ENCODE measurements at places on chromosomes 7 and 10.

DNA sequence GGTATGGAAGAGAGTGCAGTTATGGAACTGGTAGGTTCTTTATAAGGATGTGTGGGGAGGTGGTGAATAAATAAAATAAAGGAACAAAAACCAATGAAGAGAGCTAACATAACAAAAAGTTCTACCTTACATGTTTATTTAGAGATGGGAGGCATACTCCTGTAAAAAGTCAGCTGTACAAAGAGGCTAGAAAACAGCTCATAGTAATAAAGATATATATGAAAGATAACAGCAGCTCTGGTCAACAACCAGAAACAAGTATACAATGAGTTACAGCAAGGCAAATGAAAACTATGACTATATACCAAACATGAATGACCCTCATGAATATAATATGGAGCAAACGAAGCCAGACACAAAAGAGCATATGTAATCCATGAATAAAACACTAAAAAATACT lies 62.0 kb downstream of the FAM13C start:
- DNase-seq, result no peak

- DNase-seq, result no peak
Measured at GRCh38 chr7:22980422-22980821, 33.5 kb downstream of the HYCC1 start.

DNA sequence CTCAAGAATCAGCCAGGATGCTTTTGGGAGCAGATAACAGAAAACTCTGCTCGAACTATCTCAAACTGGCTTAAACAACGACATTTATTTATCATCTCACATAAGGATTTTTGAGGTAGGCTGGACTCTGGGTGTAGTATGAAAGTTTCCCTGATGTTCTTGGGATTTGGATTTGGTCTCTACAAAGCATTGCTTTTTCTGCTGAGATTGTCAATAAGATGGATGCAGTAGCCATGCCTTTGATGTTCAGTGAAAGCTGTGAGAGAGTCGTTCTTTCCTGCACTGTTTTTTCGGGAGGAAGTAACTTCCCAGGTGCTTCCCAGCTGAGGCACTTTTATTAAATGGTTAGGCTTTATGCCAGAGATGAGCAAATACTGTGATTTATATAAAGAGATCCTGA lies 181.1 kb downstream of the PRKG1 start:
- no peak for DNase-seq

DNA sequence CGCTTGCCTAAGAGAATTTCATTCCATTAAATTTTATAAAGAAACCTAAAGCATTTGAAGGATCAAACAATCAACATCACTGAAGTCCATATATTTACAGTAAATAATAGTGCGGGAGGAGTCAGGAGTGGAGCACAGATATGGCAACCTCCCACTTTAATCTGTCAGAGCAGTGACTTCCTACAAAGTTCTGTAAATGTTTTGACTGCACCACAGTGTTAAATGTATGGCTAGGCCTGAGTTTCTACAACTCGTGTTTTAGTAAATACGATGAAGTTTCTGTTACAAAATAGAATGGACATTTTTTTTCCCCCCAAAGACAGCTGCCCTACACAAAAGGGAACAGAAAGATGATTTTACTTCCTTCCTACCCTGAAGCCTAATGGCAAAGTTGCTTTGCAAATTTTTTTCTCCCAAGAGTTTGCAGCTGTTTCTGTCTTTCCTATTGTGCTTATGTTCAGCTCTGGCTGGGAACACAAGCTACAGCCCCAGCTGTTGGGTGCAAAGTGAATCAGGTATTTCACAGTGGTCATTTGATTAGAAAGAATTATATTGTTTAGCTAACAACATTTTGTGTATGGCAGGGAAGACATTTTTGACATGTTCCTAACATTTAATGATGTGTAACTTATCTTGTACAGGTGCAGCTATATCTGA lies 62.1 kb downstream of the MET start:
- DNase-seq, result no peak

GRCh38 chr7:92767437-92767836 lies 68.9 kb downstream of the CDK6 start:
- DNase-seq, result no peak

- no peak for DNase-seq
Measured at GRCh38 chr7:36937754-36938563, 213.7 kb upstream of the AOAH start.

DNA sequence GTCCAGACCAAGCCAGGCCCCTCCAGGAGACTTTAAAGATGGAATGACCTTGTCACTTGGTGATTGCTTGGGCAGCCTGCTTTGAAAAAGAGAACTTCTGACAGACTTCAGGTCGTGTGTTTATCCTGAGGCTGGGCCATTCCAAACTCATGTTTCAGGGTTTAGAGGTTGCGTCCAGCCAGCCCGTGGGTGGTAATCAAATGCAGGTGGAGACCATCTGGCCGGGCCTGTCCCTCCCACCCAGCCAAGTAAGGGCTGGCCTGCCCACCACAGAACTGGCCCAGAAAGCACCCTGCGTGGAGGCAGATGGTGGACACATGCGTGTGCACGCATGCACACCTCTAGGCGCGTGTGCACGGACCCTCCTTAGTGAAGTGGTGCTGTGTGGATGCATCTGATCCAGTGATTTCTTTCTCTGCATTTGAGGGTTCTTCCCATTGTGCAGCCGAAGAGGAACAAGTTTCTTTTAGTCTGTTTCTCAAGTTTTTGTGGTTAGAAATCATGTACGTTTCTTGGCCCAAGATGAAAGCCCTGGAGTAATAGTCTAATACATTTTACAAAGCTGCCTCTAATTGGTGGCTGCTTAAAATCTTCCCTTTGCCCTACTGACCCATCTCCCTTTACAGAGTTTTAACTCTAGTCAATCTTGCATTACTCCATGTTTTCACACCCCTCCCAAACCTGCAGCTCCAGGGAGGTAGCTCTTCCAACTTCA lies 43.0 kb downstream of the SUFU start:
- no peak for DNase-seq

DNA sequence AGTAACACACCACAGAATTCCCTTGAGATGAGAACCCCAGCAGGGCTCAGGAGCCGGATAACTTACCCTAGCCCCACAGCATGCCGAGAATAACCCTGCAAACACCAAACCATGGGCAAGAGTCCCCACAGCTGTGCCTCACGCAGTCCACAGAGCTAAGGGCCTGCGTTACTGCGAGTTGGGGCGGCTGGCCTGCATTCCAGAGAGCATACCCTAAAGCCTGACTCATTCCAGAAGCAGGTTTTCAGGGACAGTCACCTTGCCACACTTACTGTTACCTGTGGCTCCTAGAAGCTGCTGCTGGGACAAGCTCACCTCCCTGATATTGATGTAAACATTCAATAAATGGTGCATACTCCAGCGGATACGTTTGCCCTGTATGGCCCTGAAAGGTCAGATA lies 18.6 kb downstream of the FGFR2 start:
- DNase-seq, result no peak

- DNase-seq, result no peak
Measured at GRCh38 chr7:53485354-53485753, 449.9 kb downstream of the POM121L12 start.

DNA sequence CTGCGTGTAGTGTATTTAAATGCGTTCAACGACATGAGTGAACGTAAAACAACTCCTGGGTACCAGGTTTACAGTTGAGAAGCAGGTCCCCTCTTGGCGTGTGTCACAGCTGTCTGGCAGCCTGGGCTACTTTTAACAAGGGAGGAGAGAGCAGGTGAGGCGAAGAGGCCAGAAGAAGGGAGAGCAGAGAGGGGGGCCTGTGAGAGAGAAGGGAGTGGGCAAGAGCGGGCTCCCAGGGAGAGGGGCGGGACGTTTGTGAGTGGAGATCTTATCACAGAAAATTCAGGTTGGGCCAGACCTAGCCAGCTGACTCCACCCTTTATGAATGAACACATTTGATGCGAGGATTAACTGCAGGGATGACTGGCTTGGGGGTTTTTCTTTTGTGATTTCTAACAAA lies 154.0 kb downstream of the CAMK1D start:
- DNase-seq, result no peak

DNA sequence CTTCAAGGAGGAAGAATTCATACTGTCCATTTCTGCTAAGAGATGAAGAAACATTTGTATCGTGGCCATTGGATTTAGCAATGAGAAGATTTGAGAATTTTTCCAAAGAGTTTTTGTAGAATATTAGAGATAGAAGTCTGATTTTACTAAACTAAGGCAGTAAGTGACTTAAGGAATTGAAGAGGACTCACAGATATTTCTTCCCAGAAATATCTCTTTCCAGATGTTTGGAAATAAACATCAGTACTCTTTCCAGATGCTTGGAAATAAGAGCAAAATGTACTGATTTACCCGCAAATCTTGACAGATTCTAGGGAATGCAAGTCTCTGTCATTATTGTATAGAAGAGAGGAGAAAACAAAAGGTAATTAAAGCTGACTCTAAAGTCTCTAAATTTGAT lies 91.3 kb downstream of the IMMP2L start:
- DNase-seq, result no peak

DNA sequence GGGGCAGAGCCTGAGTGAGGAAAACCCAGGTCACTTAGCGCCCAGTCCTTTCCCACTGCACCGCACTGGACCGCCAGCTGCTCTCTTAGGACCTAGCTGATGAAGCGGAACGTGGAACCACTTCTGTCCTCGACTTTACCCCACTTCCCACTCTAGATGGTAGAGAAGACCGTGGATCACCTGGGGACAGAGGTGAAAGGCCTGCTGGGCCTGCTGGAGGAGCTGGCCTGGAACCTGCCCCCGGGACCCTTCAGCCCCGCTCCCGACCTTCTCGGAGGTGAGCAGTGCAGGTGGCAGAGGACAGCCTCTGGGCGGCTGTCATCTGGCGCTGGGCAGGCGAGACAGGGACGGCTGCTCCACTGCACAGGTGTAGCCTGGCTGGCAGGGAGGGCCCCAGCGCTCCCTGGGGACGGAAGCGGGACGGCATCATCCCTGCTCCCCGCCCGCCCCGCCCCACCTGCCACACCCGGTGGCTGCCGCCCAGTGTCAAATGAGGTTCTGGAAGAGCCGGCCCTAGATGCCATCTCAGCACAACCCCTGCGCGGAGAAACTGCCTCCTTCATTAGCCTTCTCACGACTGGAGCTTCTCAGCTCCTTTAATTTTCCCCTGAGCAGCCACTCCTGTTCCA lies 11.7 kb downstream of the PLAC9 start:
- DNase-seq, result peak; percentile 29

GRCh38 chr7:44727158-44727936 lies 21.3 kb upstream of the ZMIZ2 start:
- no peak for DNase-seq

- no peak for DNase-seq
Measured at GRCh38 chr10:34699904-34700517, 115.1 kb downstream of the PARD3 start.

DNA sequence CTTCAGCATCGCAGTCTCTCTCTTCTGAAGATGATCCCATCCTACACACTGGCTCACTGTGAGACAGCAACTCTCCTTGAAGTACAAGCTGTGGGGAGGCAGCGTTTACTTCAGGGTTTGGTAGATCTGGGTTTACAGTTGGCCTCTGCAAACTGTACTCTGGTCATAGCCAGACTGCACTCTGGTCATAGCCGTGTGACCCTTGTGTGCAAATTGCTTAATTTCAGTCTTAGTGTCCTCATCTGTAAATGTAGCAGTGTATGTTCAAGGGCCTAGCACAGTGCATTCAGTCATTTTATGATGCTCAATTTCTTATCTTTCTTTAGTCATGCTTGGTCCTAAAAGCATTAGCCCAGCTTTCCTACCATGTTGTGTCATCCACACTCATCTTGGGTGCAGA lies 188.2 kb downstream of the LRMDA start:
- no peak for DNase-seq

- no peak for DNase-seq
Measured at GRCh38 chr7:151228024-151228866, 1.2 kb upstream of the ABCF2 start.

DNA sequence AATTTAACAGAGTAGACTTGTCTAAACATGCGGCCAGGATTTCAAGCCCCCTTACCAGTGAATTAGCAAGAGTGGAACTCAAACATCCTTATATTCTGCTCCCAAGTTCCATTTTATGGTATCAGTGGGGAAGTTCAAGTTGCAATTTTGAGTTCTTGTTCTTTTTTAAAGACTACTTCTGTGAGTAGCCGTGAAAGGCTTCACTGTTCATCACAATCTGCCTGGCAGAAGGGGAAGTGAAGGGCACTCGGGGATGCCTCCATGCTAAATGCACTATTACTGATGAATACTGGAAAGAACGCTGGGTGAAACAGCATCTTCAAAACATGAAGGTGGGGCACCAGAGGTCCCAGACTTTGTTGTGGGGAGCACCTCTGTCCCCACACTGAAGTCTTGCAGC lies 22.4 kb upstream of the FGL2 start:
- no peak for DNase-seq

DNA sequence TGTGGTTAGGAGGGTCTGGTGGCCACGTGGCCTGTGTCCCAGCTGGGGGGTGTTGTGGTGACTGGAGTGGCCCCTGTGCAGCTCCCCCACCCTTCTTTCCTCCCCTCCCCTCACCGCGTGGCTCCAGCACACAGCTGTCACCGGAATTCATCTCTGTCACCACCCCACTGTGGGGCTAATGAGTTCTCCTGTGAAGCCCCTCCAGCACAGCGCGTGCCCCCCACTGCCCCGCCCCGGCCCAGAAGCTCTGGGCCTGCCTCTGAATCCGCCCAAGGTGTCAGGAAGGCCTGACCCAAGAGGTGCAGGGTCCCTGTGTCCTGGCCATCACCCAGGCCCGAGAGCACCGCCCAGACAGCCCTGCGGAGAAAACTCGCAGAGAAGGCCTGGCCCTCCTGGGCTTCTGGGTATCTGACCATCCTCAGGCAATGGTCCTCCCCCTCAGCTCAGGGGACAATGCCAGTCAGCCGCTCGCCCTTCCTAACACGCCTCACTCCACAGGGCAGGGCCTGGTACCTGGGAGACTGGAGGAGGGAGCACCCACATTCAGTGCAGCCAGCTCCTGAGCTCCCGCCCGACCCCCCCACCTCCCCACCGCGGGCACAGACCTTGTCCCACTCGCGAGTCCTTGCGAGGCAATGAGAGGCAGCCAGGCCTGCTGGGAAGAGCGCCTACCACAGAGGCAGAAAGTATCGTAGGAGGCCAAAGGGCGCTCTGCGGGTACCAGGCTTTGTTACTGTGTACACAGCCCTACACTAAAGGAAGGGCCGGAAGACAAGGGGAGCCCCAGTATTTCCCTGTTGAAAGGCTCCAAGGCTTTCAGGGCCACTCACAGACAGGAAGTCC lies 38.2 kb downstream of the GBX1 start:
- no peak for DNase-seq

GRCh38 chr10:13180788-13181187 lies 19.4 kb downstream of the MCM10 start:
- no peak for DNase-seq

Measured in memory B cell (primary cell).